ENCODE measurements at places on chromosomes 4 and X.

DNA sequence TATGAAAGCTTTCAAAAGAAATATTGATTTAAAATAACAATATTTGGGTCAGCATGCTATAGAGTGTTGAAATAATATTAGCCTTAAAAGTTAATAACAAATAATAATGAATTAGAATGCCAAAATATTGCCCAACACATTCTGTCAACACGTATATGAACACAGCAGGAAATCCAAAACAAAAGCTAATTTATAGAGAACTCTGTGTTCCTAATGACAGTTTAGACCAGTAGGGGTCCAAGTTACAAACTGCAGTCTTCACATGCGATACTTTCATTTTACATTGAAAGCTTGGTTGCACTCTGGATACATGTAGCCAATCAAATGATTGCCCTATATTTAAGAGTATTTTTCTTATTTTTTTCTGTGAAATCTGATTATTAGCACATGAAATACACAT is 274.4 kb downstream of the DCTD start:
- DNase-seq, result no peak

- DNase-seq, result peak; percentile 82
Observed at GRCh38 chr4:183765251-183765911, 106.3 kb downstream of the TRAPPC11 start.

DNA sequence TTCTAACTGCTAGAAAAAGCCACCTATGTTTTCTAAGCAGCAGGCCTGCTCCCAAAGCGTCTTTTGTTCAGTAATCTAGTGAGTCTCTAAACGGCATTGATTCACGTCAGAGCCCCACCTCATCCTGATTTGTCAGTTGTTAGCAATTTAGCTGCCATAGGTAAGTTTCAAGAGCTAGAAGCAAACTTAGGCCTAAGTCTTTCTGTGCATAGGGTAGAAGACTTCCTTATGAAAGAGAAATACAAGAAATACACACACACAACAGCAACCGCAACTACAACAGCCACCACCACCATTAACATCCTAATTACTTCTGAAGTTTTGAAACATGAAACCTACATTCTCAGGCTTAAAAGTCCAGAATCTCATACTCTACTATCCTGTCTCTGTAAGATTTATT is 531.1 kb upstream of the SPANXN1 start:
- DNase-seq, result no peak

GRCh38 chr4:13703096-13703495 is 75.6 kb upstream of the BOD1L1 start:
- no peak for DNase-seq

GRCh38 chrX:33252306-33252825 is 41.0 kb upstream of the DMD start:
- DNase-seq, result no peak

DNA sequence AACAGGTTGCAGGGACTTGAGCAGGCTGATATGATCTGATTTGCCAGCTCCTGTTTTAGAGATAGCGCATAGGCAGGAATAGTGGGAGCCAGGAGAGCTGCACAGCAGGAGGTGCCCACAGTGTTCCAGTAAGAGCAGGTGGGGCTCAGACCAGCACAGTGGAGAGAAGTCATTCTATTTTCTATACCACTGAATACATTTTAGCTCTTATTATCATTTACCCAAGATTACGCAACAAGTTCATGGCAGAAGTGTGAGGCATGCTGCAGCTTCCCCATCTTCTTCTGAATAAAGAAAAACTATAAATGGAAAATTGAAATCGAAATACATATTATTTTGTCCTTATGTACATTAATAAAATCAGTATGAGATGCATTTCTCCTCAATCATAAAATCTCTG is 114.7 kb upstream of the EDNRA start:
- no peak for DNase-seq

DNA sequence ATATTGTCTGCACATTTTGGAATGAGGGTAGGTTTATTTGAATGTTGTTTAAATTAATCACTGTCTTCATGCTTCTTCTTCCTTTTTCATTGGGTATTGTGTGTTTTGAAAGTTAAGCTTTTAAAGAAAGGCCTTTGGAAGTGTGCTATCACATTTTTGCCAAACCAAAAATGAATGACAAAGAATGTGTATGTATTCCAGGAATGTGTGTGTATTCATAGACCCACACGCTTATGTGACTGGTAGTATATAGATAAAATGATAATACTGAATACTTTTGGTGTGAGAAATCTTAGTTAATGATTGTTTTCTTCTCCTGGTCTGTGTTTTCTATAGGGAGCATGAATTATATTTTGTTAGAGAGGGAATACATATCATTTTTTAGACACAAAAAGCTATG is 404.4 kb downstream of the TLL1 start:
- no peak for DNase-seq
